NCI-H2029 (cell line): ENCODE measurements at places on chromosomes 2 and 18.

DNA sequence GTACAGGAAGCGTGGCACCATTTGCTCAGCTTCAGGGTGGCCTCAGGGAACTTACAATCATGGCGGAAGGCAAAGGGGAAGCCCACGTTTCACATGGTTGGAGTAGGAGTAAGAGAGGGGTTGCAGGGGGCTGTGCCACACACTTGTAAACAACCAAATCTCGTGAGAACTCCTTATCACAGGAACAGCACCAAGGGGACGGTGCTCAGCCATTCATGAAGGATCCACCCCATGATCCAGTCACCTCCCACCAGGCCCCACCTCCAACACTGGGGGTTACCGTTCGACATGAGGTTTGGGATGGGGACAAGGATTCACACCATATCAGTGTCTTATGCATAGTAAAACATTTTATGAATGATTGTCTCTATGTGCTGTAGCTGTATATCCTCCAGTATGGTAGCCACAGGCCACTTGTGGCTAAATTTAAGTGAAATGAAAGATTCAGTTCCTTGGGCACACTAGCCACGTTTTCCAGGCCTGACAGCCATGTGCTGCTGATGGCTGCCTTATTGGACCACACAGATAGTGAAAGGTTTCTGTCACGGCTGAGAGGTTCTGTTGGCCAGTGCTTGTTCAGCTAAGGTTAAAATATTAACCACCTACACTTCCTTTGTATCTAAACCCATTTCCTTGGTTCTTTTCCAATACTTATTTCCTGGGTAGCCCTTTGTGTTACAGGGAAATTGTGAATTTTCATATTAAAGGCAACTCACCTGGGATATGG lies 77.3 kb downstream of the AGAP1 start:
- peak; percentile 9 for DNase-seq

- no peak for DNase-seq
These were observed 63.9 kb upstream of the PHLPP1 start for GRCh38 chr18:62651276-62652056.

- DNase-seq, result no peak
These were observed 95.0 kb upstream of the ST3GAL5 start for GRCh38 chr2:85983766-85984165.

DNA sequence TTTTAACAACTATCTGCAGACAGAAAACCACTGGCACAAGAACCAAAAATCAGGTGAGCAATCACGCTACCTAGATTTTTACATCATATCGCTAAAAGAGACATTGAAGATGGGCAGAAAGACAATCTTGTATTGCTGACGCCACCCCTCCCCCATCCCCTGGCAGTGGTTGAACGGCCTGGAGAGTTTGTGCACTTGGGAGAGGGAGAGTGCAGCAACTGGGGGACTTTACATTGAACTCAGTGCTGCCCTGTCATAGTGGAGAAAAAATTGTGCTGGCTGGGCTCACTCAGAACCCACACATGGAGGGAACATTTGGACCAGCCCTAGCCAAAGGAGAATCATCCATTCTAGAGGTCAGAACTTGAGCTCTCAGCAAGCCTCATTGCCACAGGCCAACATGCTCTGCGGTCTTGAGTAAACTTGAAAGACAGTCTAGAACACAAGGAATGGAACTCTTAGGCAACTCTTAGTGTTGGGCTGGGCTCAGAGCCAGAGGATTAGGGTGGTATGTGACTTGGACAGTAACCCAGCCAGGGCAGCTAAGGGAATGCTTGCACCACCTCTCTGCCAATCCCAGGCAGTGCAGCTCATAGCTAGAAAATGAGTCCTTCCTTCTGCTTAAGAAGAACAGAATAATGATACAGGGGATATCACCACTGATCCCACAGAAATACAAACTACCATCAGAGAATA lies 220.0 kb upstream of the CYP26B1 start:
- no peak for DNase-seq

DNA sequence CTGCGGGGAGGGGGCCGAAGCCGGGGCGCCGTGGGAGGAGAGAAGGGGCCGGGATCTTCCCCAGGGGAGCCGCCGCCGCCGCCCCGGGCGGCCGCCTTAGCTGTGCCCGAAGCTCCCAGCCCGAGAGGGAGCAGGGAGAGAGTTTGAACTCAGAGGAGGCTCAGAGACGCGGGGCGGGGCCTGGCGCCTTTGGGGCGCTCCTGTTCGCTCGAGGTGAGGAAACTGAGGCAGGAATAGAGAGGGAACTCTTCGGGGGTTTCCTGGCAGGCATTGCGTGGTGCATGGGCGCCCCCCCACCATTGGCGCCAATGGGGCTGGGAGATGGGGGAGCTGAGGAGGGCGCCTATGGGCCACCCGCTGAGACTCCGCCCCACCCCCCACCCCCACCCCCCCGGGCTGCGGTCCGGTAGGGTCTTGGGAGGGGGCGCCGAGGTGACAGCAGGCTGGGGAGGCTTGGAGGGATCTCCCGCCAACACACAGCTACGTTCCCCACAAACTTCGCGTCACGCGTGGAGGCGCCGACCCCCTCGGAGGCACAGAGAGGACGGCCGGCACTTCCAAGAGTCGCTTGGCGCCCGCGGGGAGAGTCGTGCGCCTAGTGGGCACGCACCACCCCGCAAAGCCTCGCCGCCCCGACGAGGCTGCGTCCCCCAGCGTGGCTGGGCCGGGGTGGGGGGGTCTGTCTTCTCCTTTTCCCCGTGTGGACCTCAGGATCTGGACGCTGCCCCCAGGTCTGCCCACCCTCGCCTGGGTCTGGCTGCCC lies 680 bp downstream of the CTDSP1 start:
- DNase-seq, result no peak

DNA sequence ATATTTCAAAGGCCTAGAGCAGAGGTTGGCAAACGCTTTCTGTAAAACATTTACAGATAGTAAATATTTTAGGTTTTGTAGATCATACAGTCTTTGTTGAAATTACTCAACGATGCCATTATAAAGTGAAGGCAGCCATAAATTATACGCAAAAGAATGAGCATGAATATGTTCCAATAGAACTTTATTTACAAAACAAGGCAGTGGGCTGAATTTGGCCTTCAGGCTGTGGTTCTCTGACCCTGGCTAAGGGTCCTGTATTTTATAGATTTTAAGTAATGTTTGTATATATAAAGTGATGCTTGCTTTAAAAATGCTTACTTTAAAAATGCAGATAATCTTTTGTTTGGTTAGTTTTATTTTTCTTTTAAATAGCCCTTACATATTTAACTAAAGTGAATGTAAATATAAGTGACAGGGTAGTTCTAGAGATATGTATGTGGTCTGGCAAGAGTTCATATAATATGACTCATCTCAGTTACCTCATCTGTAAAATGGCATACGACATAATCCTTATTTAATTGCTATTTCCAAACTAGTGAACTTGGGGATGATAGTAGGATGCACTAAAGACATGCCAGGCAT lies 51.7 kb upstream of the ATP5MC3 start:
- DNase-seq, result peak; percentile 3

GRCh38 chr2:36397728-36398413 lies 42.3 kb downstream of the CRIM1 start:
- DNase-seq, result no peak

DNA sequence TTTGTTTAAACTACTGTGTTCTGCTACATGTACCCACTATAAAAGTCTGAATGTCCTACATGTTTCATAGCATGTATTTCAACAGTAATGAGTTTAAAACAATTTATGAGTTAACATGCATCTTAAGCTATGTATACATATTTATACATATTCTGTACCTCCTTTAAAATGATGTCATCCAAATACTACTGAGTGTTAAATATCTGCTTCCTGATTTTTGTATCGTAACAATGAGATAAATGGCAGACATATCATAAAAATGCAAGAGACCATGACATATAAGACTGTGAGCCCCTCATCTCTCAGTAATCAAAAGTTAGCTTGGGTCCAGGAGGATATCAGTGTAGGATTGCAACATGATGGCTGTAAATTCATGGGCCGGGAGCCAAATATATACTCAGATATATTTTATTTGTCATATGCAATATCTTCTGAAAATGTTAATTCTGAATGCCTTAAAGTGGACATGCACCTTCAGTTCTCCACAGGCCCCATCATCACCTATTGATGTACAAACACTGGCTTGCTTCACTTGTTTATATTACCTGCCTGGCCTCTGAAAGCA lies 3.6 kb downstream of the COL5A2 start:
- DNase-seq, result no peak

DNA sequence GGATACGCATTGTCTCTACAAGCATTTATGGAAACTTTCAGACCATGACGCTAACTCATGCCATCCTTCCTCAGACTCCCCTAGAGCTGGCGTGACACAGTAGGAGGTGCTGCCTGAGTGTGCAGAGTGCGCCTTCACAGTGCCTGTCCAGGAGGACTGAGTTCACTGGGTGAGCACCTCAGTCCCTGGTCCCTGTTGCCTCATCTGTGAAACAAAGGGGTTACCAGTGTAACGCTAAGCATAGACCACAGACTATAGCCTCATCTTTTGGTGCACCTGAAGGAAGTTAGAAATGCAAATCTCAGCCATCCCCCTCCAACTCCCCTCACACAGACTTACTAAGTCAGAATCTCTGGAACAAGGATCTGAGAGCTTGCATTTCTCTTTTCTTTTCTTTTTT lies 142.8 kb downstream of the TMEM17 start:
- DNase-seq, result no peak

DNA sequence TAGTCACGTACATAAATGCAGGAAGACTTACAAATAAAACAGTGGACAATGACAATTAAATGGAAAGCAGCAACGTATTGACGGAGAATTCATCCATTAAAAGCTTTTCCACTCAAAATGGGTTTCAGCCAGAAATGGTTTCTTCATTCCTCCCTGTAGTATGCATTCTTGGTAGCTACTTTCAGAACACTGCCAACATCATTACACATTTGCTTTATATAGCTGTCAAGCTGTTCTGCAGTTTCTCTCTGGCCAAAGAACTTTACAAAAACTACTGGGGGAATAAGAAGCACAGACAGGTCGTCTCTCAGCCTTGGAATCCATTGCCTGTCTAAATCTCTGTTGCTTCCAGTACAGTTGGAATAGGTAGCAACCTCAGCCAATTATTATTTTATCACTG lies 84.1 kb upstream of the NCKAP5 start:
- DNase-seq, result no peak

DNA sequence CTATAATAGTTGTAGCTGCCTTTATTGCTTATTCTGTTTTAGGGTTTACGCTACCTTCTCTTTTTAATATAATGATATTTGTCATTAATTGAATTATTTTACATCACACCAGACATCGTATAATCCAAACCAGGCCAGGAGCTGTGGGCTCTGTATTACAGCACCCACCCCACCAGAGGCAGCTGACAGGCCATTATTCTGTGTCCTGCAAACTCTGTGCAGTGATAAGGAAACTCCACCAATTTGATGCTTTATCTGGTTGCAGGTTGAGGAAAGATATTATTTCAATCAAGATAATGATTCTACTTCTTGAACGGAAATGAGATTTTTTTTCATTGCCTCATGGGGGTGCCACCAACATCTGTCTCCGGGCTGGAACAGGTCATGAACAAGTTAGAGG lies 227.3 kb downstream of the ZBTB7C start:
- no peak for DNase-seq

DNA sequence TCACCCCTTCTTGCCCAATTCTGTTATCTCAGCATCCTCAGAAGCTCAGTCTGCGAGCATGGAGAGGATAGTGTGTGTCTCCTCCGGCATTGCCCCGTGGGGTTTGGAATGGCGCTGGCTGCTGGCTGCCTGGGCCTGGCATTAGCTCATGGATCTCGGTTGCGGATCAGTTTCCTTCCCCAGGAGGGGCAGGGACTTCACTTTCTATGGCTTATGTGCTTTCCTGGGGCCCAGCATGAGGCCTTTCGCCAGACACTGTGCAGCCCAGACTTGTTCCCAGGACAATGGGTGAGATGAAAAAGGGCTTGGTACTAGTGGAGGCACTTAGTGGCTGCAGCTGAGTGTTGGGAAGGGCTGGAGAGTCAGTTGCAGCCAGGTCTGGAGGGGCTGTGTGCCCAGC lies 143.3 kb downstream of the GLI2 start:
- DNase-seq, result no peak

- DNase-seq, result no peak
These were observed 24.9 kb downstream of the PECR start for GRCh38 chr2:216056739-216057138.

- peak; percentile 93 for DNase-seq
These were observed at the start of gene UXS1 for GRCh38 chr2:106193977-106194778. TSS of gene UXS1 (minus strand) at chr2:106194301. CDS start at chr2:106194241, 60 bp downstream.

- no peak for DNase-seq
These were observed 86.8 kb upstream of the HS6ST1 start for GRCh38 chr2:128405467-128405900.

GRCh38 chr2:19890104-19890503 lies 11.7 kb downstream of the TTC32 start:
- peak; percentile 32 for DNase-seq

- DNase-seq, result no peak
These were observed 29.5 kb downstream of the MBOAT2 start for GRCh38 chr2:8974016-8974415.

DNA sequence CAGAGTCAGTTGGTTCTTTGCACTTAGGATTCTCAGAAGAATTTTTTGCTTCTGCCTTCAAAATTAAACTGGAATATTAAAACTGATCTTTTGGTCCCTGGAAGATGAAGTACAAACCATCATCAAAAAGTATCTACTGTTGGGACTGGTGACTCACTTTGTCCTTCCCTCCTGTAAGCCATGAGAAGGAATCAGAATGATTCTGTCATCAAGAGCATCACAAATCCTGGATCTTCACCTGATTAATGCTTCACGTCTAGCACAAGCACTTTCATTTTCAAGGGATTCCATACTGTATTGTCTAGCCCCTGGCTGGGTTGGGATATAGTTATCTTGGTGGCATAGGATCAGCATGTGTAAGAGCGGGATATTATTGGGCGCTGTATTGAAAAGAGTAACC lies 69.3 kb upstream of the CYP1B1 start:
- no peak for DNase-seq

DNA sequence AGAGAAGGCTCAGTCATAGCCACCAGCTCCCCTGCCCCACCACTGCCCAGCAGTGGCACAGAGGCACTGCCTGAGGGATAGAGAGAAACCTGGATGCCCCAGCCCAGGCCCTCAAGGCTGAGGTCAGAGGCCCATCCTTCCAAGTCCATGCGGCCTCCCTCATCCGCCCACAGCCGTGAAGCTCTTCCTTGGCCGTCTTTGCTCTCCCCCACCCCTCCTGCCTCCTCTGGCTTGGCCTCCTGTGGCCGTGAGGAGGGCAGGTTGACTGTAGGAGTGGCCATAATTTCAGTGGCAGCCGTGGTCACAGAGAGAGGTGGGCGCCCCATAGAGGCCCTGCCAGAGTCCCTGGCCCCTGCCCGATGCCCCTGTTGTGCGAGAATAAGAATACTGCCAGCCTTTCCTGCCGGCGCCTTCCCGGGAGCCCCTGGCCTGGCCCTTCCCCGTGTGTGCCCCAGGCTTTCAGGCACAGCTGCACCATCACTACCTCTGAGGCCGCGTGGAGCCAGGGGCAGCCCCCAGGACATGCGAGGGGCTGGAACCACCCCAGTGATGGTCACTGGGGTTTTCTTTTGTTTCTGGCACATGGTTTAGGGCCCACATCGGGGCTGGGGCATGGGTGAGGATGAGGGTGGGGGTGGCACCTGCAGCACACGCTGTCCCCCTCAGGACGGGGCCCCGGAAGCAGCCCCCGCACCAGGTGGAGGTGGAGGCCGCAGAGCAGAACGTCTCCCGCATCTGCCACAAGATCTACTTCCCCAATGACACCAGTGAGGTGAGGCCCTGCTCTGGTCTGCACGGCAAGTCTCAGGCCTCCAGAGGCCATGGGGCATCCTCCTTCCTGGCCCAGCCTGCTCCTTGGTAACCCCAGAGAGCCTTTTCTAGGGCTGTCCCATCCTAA lies 13.1 kb upstream of the GPR17 start:
- no peak for DNase-seq

GRCh38 chr2:100036793-100037192 lies 105.6 kb downstream of the AFF3 start:
- DNase-seq, result no peak

GRCh38 chr2:113200236-113200635 lies 26.5 kb downstream of the PSD4 start:
- no peak for DNase-seq
